HT1080 (cell line): ENCODE measurements at places on chromosomes 2 and 18. TPM values are rescaled to one million over a fixed set of nuclear protein-coding genes. Genes with fewer than 3 reads are reported as not detected.

Gene CROCC2
- total RNA-seq = not detected in 2 replicates

Gene GULP1
- 18.5 and 21.8 TPM in 2 replicates for total RNA-seq

Gene CHRND
- total RNA-seq = not detected in 2 replicates

Gene RGPD4
- not detected in 2 replicates for total RNA-seq
